ENCODE measurements at places on chromosomes 7 and 10.

- no peak for DNase-seq
Measured at GRCh38 chr10:133154996-133155778, 4.8 kb upstream of the KNDC1 start.

DNA sequence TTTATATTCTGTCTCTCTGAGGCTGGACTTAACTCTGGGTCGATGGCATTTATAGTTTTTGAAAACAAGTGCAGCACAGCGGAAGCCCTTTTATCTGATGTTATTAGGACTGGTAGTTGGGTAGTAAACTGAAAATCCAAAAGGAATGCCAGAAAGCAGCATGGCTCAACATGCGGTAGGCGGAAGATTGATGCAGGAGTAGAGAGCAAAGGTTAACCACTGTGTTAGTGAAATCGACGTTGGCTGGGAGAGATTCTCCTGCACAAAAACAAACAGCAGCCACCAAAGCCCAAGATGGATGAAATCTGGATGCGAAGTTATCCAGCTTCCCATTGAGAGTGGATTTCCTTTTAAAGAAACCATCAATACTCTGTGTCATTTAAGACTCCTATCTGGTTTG, 54.5 kb upstream of the EMX2 start:
- DNase-seq = no peak

GRCh38 chr7:38327637-38328036, 54.2 kb upstream of the TARP start:
- DNase-seq = peak; percentile 6

DNA sequence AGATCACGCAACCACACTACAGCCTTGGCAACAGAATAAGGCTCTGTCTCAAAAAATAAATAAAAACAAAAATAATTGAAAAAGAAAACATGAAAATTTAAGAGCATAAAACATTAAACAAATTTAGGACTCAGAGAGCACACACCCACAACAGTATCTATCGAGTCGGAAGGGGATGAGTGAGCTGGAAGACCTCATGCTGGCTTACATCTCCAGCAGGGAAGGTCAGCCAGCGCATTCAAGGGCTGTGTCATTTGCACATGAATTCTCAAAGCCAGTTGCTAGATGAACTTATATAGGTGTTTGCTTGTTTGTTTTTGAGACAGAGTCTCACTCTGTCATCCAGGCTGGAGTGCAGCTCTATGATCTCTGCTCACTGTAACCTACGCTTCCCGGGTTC, 50.3 kb downstream of the SRRM3 start:
- no peak for DNase-seq

DNA sequence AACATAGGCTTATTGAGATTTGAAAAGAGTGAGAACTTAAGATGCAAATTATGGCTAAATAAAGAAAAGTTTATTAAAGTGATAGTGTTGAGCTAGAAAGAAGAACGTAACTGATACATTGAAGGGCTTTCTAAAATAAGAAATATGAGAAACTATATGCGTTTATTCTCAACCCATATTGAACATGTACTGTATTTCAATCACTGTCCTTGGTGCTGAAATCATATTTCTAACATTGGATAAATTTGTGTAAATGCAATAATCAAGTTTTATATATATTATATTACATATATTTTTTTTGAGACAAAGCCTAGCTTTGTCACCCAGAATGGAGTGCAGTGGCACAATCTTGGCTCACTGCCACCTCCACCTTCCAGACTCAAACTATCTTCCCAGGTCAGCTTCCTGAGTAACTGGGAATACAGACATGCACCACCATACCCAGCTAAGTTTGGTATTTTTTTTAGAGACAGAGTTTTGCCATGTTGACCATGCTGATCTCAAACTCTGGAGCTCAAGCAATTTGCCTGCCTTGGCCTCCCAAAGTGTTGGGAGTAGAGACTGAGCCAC, 1065.8 kb downstream of the REEP3 start:
- no peak for DNase-seq

GRCh38 chr7:83882551-83882950, 233.6 kb upstream of the SEMA3E start:
- DNase-seq = no peak

GRCh38 chr7:127704211-127704610, 52.2 kb downstream of the SND1 start:
- no peak for DNase-seq

GRCh38 chr7:110095372-110096052, 995.4 kb upstream of the LRRN3 start:
- DNase-seq = no peak

DNA sequence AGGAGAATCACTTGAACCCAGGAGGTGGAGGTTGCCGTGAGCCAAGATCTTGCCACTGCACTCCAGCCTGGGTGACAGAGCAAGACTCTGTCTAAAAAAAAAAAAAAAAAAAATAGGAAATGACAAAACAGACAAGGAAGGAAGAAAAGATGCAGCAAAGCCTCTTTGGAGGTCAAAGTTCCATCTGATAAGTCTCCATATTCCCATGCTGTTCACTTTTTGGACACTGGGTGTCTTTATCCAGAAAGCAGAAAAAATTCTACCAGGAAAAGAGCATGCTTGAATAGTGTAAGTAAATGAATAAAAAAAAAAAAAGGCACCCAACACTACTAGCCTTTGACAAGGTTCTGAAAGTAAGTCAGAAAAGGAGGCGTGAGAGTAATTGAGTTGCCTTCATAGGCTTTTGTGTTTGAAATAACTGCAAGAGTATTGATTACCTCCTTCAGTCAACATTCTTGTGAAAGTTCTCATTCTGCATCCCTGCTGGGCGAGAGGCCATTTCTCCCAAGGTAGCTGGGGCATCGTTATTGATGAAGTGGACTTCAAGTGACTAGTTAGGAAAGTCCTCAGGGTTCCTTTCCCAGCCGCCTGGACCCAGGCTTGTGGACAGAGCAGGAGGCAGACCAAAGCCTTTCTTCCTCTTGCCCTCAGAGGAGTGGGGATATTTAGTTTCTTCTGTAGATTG, 133.3 kb upstream of the KIF5B start:
- DNase-seq = peak; percentile 72

DNA sequence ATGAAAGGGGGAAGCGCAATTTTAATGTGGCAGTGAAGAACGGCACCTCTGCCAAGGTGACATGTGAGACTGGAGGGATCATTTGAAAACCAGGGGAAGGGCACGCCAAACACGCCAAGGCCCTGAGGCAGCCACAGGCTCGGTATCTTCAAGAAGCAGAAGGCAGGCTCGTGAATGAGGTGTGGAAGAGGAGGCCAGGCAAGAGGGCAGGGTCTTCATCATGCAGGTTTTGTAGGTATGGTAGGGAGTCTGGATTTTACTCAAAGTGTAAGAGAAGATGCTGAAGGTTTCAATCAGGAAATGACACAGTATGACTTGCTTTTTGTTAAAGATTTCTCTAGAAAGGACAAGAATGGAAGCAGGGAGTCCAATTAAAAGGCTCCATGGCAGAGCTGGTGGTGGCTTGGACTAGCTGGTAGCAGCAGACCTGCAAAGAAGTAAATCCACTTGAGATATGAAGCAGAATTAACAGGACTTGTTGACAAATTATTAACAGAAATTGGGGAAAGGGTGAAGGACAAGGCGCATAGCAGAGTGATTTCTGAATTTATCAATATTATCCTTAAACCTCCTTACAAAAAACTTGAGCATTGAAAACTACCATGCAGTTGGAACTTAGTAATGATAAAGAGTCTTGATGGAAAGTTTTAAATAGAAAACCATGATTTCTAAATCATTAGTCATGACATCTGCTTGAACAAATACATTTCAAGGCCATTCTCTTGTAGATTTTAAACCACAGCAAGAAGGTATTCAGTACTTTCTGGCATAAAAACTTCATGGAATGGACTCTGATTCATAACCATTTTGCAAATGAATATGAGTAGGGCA, 70.4 kb downstream of the COA1 start:
- peak; percentile 94 for DNase-seq

GRCh38 chr10:110358869-110359629, 54.3 kb upstream of the SMNDC1 start:
- DNase-seq = peak; percentile 26

- peak; percentile 41 for DNase-seq
Measured at GRCh38 chr7:106129291-106129690, 17.2 kb upstream of the SYPL1 start.

- no peak for DNase-seq
Measured at GRCh38 chr10:124708246-124708779, 35.9 kb downstream of the FAM53B start.

GRCh38 chr10:7082967-7083366, 327.9 kb downstream of the SFMBT2 start:
- DNase-seq = peak; percentile 79
